Pancreas (tissue), 10 donors: ENCODE measurements at places on chromosomes 16 and 17. TPM values are rescaled to one million over a fixed set of nuclear protein-coding genes. Genes with fewer than 3 reads are reported as not detected.

Gene ADAD2
- polyA plus RNA-seq = 2.4 TPM

Gene BRD7
- polyA plus RNA-seq = 23.4 TPM

Gene ADGRG1
- polyA plus RNA-seq = 47.6 TPM

Gene ZG16
- 0.52 TPM for polyA plus RNA-seq

Gene CBFA2T3
- 24.6 TPM for polyA plus RNA-seq

Gene HOXB2
- 2.2 TPM for polyA plus RNA-seq

Gene SLC6A2
- polyA plus RNA-seq = 0.52 TPM

Gene SMG6
- 19.8 TPM for polyA plus RNA-seq

Gene SLC6A4
- 0.42 TPM for polyA plus RNA-seq

Gene HS3ST3A1
- not detected for polyA plus RNA-seq

Gene ADORA2B
- polyA plus RNA-seq = 0.27 TPM

Gene EVPLL
- not detected for polyA plus RNA-seq

Gene SNX20
- 0.57 TPM for polyA plus RNA-seq

Gene GRN
- polyA plus RNA-seq = 55.7 TPM

Gene GINS2
- 1.9 TPM for polyA plus RNA-seq

Gene TMEM231
- 3.0 TPM for polyA plus RNA-seq

Gene PLD6
- polyA plus RNA-seq = 3.4 TPM
